ENCODE measurements at places on chromosomes 12 and 14.

- DNase-seq: peak; percentile 80
Observed at GRCh38 chr14:76955575-76956315, 72.8 kb downstream of the IRF2BPL start.

DNA sequence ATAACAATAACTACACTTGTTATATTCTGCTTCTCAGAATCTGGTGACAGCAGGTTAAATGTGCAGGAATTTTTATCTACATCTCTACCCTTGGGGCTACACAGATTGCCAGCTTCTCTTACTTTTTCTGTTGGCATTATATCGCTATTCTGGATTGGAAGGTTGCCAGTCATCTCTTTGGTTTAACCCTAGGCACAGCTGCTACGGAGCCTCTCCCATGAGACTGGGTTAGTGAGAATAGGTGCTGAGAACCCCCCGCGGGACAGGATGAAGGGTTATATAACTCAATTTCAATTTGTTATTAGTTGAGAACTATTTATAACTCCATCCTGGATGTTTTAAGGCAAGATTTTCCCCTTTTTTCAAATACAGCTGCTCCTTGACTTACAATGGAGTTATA lies 73.1 kb downstream of the ACADS start:
- no peak for DNase-seq

- peak; percentile 67 for DNase-seq
Observed at GRCh38 chr12:103840876-103841689, at the start of gene NT5DC3. NT5DC3 (minus strand) TSS chr12:103841234; CDS start chr12:103841156, 78 bp downstream.

GRCh38 chr12:68893201-68893600 lies 39.8 kb downstream of the CPM start:
- no peak for DNase-seq

DNA sequence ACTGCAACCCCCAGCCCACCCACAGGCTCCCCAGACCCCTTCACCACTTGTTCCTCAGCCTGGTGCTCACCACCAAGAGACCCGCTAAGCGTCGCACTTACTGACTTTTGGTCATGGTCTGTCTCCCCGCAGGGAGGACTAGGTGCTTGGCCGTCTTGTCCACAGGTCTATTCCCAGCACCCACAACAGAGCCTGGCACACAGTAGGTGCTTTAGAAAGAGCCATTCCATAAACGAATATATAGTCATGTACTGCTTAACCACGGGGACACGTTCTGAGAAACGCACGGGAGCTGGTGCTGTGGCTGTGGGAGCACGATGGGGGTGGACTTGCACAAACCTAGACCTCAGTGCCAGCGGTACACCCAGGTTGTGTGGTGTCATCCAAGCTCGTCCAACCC lies 34.0 kb downstream of the NCOR2 start:
- no peak for DNase-seq

GRCh38 chr12:67802731-67803130 lies 154.2 kb downstream of the DYRK2 start:
- no peak for DNase-seq

DNA sequence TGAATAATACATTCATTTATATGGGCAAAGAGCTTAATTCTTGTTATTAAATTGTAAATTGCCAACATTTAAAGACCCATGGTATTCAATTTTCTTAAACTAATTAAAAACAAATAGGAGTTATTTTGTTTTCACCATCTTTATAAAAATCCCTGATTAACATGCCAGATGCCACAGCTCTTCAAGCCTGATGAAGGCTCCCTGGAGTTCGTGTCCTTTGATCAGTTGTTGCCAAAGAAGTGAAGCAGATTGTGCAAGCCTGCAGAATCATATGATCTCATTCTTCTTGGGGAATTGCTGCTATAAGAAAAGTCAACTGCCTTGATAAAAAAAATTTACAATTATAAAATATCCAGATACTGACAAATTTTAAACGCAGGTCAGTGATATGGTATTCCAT lies 288.3 kb upstream of the PPFIA2 start:
- no peak for DNase-seq

GRCh38 chr12:97024393-97024792 lies 117.3 kb downstream of the NEDD1 start:
- DNase-seq: no peak

GRCh38 chr12:53791735-53792326 lies 40.1 kb upstream of the CISTR start:
- DNase-seq: no peak

GRCh38 chr12:32843528-32844095 lies 53.0 kb downstream of the PKP2 start:
- no peak for DNase-seq

GRCh38 chr14:69006346-69006745 lies 27.2 kb upstream of the ACTN1 start:
- DNase-seq: no peak

DNA sequence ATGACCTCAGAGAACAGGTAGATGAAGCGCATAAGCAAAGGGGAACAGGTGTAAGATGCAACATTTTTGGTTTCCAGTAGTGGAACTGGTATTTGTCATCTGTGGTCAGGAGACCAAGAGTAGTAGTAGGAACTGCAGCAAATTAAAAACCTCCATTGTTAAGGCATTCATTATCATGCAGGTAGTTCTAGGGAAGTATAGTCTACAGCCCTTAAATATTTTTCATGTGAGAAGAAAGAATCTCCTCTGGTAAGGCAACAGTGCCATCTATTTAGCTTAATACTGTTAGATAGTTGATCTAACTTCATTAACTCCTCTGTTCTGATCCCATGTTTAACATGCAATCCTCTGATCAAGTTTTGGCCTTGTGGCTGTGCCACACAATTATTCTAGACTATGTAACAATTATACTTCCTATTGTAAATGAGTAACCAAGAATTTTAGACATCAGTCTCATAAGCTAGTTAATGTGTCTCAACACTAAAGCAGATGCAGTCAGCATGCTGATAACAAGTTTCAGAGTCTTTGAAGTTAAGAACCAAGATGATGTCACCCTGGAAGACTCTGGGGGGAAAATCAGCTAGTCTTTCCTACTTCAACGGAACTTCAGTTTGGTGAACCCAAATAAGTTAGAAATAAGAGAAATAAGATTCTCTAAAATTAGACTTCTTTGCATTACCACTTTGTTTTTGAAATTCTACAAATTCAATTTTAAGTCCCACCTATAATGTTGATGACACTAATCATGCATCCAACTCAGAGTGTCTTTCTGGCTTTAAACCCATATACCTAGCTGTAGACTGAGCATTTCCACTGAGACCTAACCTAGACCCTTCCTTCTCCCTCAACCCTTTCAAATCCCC lies 70.9 kb downstream of the STXBP6 start:
- DNase-seq: no peak

GRCh38 chr14:70943838-70944237 lies 36.6 kb downstream of the PCNX1 start:
- no peak for DNase-seq

- no peak for DNase-seq
Observed at GRCh38 chr12:52766351-52767019, 10.7 kb downstream of the KRT76 start.

GRCh38 chr14:23143911-23144310 lies 24.9 kb upstream of the CEBPE start:
- no peak for DNase-seq

GRCh38 chr12:20119596-20120402 lies 248.5 kb upstream of the PDE3A start:
- DNase-seq: no peak

GRCh38 chr12:57254506-57255280 lies 3.7 kb upstream of the STAC3 start:
- no peak for DNase-seq

GRCh38 chr12:30988086-30988485 lies 61.5 kb downstream of the TSPAN11 start:
- DNase-seq: peak; percentile 16

DNA sequence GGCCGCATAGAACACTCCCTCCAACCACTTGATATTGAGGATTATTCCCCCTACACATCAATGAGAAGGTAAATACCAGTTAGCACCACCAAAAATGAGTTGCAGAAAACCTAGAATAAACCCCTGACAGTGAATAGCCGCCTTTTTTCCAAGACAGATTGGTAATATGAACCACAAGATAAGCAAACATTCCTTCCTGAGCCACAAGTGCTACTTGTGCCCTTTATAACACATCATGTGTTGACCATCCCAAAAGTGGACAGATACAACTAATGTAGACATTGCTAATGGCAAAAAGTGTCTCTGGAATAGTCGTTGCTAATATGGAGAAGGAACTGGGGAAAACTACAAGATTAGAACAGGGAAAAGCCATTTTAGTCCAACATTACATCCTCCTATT lies 17.2 kb downstream of the NOXRED1 start:
- DNase-seq: no peak

GRCh38 chr12:94700662-94701061 lies 50.3 kb upstream of the TMCC3 start:
- no peak for DNase-seq

DNA sequence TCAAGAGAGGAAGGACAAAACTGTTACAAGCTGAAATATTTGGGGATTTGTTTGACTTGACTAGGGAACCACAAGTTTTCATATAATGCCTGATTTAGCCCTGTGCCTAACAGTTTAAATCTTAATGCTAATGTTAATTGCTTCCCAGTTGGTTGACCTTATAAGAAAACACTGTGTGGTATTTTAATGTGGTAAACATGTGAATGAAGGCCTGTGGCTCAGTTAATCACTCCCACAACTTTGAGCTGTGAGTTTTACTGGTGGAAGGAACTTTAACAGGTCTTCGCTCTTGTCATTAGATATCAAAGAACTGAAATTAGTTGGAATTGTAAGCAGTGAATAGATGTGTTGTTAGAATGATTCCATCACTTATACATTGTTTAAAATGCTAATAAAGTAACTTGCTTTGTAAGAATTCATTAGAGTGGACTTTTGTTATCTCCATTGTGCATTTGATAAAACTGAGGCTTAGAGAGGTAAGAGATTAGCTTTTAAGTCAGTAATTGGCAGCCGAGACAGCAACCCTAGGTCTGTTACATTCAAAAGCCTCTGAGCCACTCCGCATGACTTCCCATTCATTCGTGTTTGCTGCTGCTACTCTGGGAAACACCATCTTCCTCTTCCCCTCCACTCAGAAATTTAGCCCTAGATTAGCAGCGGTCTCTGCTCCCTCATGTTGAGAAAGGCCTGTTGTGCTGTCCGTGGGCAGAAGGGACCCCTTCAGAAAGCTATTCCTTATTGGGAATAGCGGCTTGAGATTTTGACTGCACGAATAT lies 1.0 kb upstream of the TBK1 start:
- peak; percentile 23 for DNase-seq

GRCh38 chr12:109221277-109221931 lies 87.7 kb downstream of the FOXN4 start:
- no peak for DNase-seq

DNA sequence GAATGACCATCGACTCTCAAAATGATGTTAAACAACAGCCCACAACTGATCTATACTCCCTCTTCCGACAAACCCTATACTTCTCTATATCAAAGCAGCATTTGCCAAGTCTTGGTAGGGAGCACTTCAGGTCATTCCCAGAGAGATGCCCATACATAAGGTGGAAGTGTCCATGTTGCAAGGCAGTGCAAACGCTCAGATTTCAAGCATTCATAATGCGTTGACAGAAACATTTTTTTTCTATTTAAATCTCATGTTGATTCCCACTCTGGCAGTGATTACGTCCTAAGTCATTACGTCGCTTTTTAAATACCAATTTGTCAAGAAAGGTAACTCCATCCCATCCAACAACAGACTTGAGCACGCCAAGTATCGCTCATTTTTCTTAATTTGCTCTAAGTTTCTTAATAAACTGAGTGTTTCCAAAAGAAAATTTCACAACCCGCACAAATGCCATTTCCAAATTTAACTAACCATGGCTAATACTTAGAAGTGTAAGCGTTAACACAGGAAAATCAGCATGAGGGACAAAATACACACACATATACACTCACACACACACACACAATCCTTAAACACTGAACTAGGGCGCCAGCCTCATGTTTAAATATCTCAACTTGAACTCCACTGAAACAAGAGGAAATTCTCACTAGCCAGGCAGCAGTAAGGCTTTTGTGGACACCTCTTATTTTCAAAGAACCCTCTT lies 1.1 kb downstream of the GXYLT1 start:
- peak; percentile 38 for DNase-seq

GRCh38 chr12:121568971-121569751 lies 11.7 kb downstream of the KDM2B start:
- no peak for DNase-seq

DNA sequence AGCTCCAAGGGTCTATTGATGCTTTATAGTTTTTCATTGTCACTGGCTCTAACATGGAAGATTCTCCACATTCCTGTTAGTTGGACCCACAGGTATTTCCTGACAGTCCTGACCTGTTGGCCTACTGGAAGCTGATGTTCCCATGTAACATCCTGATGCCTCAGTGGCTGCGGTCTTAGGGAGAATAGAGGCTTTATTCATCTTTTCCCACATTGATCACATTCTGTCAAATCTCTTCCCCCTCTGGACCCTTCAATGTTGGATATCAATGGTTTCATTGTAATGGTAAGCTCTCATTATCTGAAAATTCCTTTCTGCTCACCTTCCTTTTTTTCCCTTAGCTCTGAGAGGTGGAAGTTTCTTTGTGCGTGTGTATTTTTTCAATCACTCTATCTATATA lies 280.9 kb upstream of the TBX3 start:
- DNase-seq: no peak

DNA sequence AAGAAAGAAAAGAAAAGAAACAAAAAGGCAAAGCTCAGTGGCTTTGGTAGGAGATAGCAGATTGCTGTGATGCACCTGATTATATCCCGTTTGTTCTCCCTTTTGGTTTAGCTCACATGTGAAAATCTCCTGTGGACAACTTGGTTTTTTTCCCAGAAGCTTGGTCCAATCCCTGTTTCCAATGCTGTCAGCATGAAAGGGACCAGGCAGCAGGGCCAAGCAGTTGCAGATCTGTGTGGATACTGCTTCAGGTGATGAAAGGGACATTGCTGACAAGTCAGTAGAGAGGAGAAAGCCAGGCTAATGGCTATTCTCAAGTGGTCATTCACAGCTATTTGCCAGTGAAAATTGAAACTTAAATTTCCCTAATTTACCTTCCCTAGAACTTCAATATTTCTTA lies 18.8 kb upstream of the SLCO1A2 start:
- DNase-seq: no peak

GRCh38 chr12:70744178-70744577 lies 106.9 kb upstream of the PTPRB start:
- no peak for DNase-seq

GRCh38 chr14:75461755-75462349 lies 34.0 kb downstream of the JDP2 start:
- DNase-seq: no peak

GRCh38 chr12:61250303-61250702 lies 1009.9 kb upstream of the USP15 start:
- DNase-seq: no peak

DNA sequence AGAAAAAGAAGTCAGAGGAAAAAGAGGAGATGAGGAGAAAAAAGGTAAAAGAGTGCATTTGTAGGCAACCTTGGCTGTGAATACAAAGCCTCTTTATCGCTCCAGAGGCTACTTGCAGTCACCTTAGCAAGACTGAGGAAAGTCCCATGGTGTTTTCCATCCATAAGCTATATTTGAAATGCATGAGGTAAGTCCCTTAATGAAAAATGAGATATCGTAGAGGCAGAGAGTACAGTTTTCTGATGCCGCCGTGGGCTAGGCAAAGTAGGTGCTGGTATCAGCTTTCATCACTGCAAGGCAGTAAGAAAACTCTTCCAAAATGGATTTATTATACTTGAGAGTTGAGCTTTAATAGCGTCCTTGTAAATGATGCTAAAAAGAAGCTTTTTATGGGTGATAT lies 186.8 kb downstream of the ASCL1 start:
- DNase-seq: no peak

All from NCI-H1092 treated with DMSO at 0.1 percent for 48 hours (cell line).